ENCODE measurements at places on chromosomes 3 and 15.

- no peak for DNase-seq
These were observed 45.5 kb upstream of the PRR23E start for GRCh38 chr3:127147291-127147885.

- DNase-seq, result no peak
These were observed 193.3 kb downstream of the ADAMTS9 start for GRCh38 chr3:64494526-64494925.

DNA sequence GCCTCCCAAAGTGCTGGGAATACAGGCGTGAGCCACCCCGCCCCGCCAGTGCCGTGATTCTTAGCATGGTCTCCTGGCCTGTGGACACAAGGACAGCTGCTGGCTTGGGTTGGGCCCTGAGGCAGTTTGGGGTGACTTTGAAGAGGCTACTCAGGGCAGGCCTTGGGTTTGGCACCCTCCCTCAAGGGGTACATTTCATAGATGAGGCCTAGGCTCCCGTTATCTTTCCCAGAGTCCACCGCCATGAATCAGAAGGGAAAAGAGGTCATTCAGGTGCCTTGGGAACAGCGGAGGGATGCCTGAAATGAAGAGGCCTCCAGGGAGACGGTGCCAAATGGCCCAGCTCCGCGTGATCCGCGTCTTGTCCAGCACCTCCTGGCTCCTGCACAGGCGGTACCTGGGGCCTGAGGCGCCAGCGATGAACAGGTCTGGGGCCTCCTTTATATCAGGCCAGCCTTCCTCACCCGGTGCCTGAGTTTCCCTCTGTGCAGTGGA, 9.3 kb downstream of the GNAI2 start:
- no peak for DNase-seq

- DNase-seq, result no peak
These were observed 160.0 kb upstream of the PRICKLE2 start for GRCh38 chr3:64385277-64385676.

- DNase-seq, result no peak
These were observed 199.9 kb upstream of the CTDSPL start for GRCh38 chr3:37661615-37662306.

GRCh38 chr3:88225326-88226008, 75.7 kb downstream of the C3orf38 start:
- DNase-seq, result no peak

GRCh38 chr3:158097081-158097592, 9.1 kb downstream of the SHOX2 start:
- no peak for DNase-seq

GRCh38 chr3:78274475-78275065, 1234.7 kb downstream of the ROBO2 start:
- DNase-seq, result no peak

DNA sequence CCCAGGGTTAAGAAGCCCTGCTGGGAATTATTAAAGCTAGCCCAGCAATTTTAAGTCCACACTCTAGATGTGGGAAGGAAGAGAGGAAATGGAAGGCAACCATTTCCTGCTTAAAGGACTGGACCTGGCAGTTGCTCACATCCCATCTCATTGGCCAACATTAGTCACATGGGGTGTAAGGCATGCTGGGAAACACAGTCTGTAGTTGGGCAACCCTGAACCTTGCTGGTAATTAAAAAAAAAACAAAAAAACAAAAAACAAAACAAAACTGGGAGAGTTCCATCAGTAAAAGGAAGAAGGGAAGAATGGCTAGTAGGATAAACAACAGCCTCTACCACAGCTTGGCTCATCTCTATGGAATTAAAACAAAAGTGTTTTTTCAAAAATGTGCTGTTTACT, 136.0 kb downstream of the VGLL4 start:
- DNase-seq, result no peak

DNA sequence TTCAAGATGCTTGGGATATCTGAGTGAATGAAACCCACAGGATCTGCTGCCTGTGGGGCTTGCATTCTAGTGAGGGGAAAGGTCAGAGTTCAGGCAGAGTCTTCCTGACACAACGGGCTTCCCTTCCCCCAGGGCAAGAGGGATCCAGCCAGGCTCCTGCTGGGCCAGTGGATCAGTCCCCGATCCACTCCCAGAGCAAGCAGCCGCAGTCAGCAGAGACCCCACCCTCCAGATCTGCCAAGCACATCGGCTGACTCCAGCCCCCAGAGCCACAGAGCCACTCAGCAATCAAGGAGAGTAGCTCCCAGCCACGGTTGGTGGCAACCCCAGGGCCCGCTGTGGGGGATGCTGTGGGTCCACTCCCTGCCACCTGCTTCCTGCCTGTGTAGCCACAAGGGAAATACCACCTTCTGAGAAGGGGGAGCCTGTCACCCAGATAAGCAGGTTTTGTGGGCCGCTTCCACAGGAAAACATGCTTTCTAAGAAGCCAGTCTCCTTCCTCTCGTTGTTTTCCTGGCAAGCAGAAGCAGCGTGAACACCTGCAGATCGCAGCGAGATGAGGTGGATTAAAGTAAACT, 44.9 kb downstream of the CPN2 start:
- DNase-seq, result no peak

DNA sequence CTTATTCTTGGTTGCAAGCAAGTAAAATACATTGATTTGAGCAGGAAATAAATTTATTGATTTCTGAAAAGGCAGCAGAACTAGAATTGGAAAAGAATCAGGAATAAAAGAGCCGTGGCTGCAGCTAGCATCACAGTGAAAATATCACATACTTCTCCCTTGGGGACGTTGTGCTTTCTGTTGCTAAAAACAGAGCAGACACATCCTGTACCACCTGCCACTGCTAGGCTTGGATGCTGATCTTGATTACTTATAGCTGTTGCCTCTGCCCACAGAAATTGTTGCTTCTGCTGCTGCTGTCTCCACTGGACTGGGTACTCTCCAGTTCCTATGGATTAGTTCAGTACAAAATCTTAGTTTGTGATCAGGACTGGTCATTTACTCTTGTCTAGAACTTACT, 283.8 kb downstream of the C3orf38 start:
- no peak for DNase-seq

- DNase-seq, result peak; percentile 75
These were observed 10.5 kb downstream of the GNAI2 start for GRCh38 chr3:50246517-50246954.

- no peak for DNase-seq
These were observed 13.7 kb downstream of the CD200 start for GRCh38 chr3:112346491-112347122.

- DNase-seq, result no peak
These were observed 281.9 kb upstream of the LRRFIP2 start for GRCh38 chr3:37456270-37456708.

GRCh38 chr15:68316061-68316804, 38.7 kb downstream of the FEM1B start:
- no peak for DNase-seq

DNA sequence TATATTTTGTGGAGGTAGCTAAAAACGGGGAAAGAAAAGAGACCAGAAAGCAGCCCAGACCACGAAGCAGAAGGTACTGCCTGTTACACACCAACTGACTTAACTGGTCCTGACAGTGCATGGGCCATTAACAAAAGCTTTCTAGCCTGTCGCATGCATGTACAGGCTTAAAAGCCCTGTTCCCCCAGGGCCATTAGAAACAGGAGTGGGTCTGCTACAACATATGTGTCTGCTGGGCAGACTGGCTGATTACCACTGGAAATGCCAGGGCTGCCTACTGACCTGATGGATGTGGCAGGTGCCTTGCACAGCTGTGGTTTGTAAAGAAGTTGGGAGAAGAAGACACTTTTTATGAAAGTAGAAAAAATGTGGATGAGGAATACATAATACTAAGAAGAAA, 137.4 kb downstream of the GAP43 start:
- DNase-seq, result no peak

DNA sequence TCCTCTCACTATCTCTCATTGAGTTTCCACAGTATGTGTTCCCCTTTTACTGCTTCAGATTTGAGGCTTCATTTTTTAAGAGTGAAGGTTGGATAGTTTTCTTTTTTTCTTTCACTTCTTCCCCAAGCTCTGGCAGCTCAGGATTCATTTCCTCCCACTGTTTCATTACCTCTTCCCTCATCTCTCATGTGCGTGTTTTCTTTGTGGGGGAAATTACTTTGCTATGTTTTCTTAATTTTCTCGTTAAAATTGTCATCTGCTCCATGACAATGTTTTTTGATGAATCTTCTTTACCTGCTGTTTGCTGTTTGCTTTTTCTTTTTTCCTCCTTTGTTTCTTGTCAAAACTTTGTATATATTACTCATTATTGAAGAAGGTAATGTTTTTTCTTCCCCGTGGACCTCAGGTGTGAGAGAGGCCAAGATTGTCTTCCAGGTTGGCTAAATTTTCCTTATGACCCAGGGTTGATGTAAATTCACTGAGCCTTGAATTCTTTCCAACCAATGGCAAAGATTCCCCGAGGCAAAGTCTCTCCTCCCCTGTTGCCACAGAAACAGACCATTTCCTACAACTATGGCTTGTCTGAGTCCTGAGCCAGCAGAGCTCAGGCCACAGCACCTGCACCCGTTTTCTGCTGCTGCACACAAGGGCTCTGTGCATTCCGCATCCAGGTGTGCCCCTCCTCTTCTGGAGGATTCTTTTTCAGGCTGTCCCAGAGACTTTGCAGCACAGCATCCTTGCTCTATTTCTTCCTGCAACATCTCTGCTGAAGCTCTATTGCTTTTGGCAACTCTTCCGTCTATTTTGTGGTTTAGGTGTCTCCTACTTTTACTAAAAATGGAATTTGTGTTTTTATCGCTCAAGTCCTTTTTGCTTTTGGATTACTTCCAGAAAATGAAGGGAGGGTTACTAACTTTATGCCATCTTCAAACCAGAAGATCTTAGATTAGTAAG, 66.1 kb downstream of the NOX5 start:
- no peak for DNase-seq

GRCh38 chr3:50580683-50581458, 11.5 kb downstream of the HEMK1 start:
- DNase-seq, result no peak

DNA sequence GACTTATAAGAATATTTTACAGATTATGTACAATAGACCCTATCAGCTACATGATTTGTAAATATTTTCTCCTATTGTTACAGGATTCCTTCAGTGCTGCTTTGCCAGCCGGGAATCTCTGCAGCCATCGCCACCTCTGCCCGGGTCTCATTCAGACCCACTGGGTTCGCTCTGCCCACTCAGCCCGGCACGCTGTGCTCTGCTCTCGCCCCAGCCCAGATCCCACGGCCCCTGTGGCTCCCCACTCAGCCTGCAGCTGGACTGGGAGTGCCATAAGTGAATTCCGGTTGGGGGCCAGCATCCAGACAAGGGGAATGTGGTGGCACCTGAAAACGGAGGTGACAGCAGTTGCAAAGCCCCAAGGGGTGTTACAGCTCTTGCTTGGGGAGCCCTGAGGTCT, 71.8 kb downstream of the NPAP1 start:
- DNase-seq, result no peak

DNA sequence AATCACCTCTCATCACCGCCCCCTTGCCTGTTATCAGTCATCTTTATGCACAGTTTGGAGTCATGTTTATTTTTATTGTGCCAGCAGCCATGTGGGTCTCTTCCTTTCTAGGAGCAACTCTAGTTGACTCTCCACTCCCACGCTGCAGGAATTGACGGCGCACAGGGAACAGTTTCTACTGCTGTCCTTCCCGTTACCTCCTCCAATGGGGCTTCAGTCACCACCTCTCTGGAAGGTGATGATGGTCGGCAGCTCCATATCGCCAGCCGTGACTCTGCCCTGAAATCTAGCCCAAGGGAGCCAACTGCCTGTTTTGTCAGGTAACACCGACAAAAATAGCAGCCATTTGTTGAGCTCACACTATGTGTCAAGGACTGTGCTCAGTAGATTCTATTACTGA, 35.6 kb upstream of the FAM107A start:
- DNase-seq, result no peak

DNA sequence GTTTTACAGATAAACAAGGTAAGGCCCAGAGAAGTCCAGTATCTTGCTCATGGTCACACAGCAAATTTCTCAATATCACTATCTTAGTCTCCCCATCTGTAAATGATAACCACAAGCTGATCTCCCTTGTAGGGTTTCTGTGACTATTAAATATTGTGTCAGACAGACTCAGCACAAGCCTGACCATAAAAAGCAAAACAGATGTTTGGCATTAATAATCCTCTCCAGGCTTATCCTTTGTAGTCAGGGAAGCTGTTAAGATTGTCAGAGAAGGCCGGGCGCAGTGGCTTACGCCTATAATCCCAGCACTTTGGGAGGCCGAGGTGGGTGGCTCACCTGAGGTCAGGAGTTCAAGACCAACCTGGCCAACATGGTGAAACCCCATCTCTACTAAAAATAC, 173.2 kb upstream of the PRICKLE2 start:
- no peak for DNase-seq

- no peak for DNase-seq
These were observed 132.7 kb downstream of the GHSR start for GRCh38 chr3:172315401-172316091.

- DNase-seq, result no peak
These were observed 52.1 kb downstream of the CMTM8 start for GRCh38 chr3:32290619-32291018.

DNA sequence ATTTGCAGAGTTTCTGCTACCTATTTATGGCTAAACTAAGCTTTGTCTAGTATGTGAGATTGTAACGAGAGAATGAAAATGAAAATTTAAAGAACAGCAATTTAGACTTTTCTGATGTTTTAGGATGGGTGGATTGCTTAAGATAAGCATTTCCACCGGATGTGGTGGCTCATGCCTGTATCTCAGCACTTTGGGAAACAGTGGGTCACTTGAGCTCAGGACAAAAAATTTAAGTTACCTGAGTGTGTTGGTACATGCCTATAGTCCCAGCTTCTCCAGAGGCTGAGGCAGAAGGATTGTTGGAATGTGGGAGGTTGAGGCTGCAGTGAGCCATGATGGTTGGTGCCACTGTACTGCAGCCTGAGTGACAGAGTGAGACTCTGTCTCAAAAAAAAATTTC, 3.3 kb downstream of the PPP4R2 start:
- DNase-seq, result no peak

DNA sequence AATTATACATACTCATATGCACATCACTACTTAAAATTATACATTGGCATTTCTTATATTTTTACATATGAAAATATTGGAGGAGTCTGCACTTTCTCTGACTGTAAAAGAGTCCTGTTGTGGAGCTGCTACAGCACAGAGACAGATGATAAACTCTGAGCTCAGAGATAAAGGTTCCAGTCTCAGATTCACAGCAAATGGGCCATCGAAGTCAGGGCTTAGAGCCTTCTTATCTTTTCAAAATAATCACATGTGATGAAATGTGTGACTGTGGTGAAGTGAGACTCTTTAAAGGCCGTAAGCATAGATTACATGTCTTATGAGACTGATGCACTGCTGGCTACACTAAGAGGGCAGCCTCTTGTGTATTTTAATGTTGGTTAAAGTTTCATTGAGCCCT, 187.5 kb upstream of the SYNPR start:
- no peak for DNase-seq

DNA sequence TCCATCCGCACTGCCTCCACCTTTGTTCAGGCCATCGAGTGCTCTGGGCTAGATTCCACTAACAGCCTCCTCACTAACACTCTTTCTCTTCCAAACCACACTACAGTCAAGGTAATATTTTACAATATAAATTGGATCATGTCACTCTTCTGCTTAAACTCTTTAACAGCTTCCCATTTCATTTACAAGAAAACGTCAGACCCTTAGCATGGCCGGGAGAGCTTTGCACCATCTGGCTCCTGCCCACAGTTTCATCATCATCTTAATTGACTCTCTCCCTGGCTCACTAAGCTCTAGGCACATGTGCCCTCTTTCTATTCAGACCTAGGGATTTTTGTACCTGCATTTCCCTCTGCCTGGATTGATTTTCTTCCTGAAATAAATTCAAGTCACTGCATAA, 354.7 kb downstream of the FGF12 start:
- DNase-seq, result no peak

GRCh38 chr3:30567139-30567753, 39.2 kb upstream of the TGFBR2 start:
- DNase-seq, result no peak

GRCh38 chr3:109275702-109276293, 40.5 kb downstream of the DPPA2 start:
- DNase-seq, result no peak
